ENCODE measurements at places on chromosomes 16 and 17. TPM values are rescaled to one million over a fixed set of nuclear protein-coding genes. Genes with fewer than 3 reads are reported as not detected.

- ATAC-seq, result peak; percentile 48
These were observed 6.2 kb upstream of the SLC7A6 start for GRCh38 chr16:68257906-68258800.

DNA sequence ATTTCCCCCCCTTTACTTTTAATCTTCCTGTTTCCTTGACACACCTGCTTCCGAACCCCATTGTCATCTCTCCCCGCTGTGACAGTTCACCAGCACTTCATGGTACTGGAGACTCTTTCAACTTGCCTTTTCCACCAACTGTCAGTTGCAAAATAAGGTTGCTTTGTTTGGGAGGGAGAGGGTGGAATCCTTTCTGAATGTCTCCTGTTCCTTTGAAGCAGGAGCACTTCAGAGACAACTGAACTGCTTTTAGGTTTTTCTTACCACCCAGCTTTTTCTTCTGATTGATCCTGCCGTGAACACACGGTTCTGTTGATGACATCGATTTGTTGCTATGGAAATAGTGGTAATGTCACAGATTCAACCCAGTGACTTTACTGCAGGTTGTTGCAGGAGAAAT is 42.0 kb downstream of the RPA1 start:
- peak; percentile 7 for ATAC-seq

Gene THOC6
- 49.8 TPM for total RNA-seq

- ATAC-seq, result no peak
These were observed 6.5 kb downstream of the GLIS2 start for GRCh38 chr16:4322121-4323052.

- ATAC-seq, result no peak
These were observed 154.3 kb upstream of the MED13 start for GRCh38 chr17:62219221-62219899.

DNA sequence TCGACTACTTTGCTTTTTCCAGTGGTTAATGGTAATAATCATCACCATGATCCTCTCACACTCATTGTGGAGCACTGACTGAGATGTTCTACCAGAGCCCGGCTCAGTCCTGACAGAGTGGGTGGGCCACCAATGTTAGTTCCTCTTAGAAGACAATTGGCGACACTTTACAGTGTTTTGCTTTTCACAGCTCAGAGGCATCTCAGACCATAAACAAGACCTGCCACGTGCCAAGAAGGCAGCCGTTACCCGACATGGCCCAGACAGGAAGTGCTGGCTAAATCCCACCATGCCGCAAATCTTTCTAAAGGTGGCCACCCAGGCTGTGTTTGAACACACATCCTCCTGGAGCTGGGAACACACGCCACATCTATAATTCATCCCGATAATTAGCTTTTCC is 103.7 kb downstream of the XYLT1 start:
- no peak for ATAC-seq

GRCh38 chr17:14926526-14927122 is 338.5 kb downstream of the PMP22 start:
- no peak for ATAC-seq

Gene GNG13
- total RNA-seq, result not detected
